Right forelimb (tissue), 1 donor: ENCODE measurements at places on chromosomes 6 and 20.

DNA sequence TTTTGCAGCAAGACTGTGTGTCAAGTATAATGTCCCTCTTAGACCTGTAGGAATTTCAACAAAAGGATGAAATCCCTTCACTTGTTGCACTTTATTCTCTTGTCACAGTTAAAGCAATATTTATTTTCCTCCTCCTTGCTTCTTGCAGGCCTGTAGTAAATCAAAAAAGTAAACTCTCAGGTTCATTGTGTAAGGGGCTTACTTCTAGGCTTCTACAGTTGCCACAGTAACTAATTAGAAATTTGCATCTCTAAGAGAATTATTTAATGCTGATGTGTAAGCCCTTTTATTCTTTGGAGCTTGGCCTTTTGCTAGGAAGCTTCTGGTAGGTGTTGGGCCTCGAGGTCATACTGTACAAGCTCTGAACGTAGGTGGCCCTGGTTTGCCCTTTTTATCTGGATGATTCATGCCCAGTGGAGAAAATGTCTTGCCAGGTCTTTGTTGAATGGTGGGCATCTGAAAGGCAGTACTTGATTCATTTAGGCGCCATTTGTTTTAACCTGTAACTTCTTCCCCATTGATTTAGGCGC is 47.4 kb upstream of the OLIG3 start:
- no peak for DNase-seq

DNA sequence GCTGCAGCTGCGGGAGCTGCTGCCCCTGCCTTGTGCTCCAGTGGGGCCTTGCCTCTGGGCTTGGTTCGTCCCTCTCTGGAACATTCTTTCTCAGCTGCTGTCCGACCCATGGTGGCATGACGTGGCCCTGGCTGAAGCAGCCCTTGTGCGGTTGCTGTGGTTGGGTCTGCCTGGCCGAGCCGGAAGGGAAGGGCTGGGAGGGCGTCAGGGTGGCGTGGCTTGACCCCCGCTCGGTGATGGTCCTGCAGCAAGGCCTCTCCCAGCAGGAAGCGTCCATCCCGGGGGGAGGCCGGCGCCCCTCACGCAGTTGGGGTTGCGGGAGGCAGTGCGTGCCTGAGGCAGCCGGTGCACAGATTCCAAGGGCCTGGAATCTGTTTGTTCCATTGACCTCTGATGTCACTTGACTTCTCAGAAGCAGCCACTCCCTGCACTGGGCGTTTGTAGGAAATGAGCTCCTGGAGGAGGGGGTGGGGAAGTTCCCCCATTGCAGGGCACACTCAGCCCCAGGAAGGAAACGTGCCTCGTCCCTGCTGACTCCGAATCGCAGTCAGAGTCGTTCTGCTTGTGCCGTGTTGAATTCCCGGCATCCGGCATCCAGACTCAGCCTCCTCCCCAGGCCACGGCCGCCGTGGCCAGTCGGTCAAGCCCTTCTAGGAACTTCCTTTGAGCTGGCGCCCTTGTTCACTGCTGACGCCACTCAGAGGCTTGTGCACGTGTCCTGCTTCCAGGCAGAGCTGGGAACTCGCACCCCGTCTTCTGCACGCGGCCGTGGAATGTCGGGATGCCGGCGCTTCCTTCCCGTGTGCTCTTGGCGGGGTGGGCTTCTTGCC is 9.7 kb upstream of the TNFRSF6B start:
- DNase-seq: no peak

GRCh38 chr6:56958481-56958880 is 3.6 kb downstream of the BEND6 start:
- no peak for DNase-seq

GRCh38 chr20:57048027-57048869 is 218.2 kb downstream of the BMP7 start:
- DNase-seq: no peak

- no peak for DNase-seq
Observed at GRCh38 chr6:123715006-123715863, 78.5 kb upstream of the TRDN start.

GRCh38 chr6:118307581-118307980 is 240.5 kb upstream of the PLN start:
- no peak for DNase-seq

GRCh38 chr6:140921366-140922226 is 1211.1 kb upstream of the GJE1 start:
- DNase-seq: no peak

GRCh38 chr6:30500421-30501355 is 11.4 kb downstream of the HLA-E start:
- no peak for DNase-seq
